EH (cell line): ENCODE measurements at places on chromosomes 16 and 17.

DNA sequence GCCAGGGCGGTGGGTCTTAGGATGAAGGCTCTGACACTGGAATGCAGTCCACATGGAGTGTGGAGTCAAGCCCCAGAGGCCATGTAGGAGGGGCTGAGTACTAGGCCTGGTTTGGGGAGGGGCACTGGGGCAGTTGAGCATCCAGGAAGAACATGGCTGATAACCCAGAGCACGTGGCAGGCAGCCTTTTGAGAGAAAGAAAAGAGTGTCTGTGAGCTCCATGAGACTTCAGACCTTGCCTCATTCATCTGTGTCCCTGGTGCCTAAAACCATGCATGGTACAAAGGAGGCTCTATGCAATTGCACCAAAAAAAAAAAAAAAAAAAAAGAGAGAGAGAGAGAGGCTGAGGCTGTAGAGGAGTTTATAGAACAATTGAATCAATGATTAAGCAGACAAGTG, 14.6 kb downstream of the SLC46A1 start:
- DNase-seq = no peak

GRCh38 chr16:53741546-53741945, 37.6 kb downstream of the FTO start:
- no peak for DNase-seq

DNA sequence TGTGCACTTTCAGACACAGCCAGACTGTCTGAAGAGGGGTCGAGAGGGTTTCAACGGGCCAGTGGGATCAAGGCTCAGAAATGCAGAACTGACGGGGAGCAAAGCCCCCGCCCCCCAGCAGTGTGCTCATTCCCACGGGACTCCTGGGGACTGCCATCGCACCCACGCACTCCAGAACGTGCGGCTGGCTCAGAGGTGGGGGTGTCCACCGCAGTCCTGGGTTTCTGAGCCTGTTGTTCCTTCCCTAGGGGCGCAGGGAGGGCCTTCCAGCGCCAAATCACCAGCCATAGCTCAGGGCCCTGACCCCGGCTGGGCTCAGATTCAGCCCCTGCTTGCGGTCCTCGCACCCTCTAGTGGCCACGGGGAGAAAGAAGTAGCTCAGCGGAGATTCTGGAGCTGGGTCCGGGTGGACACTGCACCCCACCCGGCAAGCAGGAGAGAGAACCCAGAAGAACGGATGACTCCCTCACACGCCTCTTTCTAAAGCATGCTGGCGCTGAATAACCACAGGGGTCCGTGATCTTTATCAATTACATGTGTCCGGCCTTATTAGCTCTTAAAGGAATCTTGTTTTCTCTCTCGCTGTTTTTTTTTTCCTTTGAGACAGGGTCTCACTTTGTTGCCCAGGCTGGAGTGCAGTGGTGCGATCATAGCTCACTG, 45.0 kb upstream of the USP7 start:
- peak; percentile 70 for DNase-seq

- DNase-seq = no peak
Measured at GRCh38 chr17:72531729-72532128, 410.9 kb downstream of the SOX9 start.

GRCh38 chr16:54309341-54309740, 22.8 kb upstream of the IRX3 start:
- DNase-seq = no peak
